ENCODE measurements at places on chromosomes 7 and 10. TPM values are rescaled to one million over a fixed set of nuclear protein-coding genes. Genes with fewer than 3 reads are reported as not detected.

DNA sequence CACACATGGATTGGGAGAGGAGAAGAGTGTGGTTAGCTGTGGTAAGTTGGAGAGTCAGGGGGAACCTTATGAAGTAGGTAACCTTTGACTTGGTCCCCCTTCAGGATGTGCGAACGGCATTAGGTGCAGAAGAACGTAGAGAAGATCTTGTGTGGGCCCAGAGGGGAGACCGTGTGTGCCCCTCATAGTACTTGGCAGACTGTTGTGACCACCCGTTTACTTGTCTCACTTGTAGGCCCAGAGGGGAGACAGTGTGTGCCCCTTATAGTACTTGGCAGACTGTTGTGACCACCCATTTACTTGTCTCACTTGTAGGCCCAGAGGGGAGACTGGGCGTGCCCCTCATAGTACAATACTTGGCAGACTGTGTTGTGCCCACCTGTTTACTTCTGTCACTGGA lies 2.6 kb downstream of the GTPBP4 start:
- no peak for DNase-seq

DNA sequence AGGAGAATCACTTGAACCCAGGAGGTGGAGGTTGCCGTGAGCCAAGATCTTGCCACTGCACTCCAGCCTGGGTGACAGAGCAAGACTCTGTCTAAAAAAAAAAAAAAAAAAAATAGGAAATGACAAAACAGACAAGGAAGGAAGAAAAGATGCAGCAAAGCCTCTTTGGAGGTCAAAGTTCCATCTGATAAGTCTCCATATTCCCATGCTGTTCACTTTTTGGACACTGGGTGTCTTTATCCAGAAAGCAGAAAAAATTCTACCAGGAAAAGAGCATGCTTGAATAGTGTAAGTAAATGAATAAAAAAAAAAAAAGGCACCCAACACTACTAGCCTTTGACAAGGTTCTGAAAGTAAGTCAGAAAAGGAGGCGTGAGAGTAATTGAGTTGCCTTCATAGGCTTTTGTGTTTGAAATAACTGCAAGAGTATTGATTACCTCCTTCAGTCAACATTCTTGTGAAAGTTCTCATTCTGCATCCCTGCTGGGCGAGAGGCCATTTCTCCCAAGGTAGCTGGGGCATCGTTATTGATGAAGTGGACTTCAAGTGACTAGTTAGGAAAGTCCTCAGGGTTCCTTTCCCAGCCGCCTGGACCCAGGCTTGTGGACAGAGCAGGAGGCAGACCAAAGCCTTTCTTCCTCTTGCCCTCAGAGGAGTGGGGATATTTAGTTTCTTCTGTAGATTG lies 133.3 kb upstream of the KIF5B start:
- no peak for DNase-seq

DNA sequence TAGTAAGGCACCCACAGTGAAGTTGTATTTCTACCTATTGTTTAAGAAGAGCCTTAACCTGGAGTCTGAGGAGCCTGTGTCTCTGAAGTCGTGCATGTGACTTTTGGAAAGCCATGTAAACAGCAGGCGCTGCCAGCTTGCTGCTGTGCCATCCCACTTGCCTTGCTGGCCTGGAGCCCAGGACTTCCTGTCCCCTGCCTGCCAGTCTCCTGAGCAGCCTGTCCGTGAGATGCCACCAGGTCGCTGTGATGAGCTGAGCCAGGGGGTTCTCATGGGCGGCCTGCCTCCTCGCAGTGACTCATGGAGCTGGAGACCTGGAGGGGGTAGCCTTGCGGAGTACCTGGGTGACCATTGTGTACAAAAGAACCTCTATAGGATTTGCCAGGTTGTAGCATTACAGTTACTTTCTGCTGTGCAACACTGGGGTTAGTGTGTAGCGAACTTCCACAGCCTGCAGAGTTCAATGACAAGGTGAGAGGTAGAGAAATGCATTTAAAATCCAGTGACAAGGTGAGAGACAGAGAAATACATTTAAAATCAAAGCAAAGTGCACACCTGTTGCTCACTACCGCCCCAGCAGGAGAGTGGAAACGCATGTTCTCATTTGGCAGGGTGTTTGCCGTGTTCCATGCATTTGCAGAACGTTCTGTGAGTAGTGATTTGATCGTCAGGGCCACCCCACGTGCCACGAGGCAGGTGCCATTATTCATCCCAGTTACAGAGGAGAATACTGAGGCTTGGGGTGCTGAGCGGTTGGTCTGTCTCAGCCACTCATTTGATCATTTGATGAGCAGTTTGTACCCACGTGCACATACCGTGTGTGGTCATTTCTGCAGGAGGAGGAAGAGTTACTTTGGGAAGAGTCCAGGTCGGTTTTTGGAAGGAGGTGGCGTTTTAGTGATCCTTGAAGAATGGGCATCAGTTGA lies 36.6 kb upstream of the BHLHA15 start:
- DNase-seq, result no peak

Gene LAMB1
- 458 TPM for total RNA-seq

- DNase-seq, result no peak
Measured at GRCh38 chr7:2967705-2968104, 76.0 kb downstream of the CARD11 start.

DNA sequence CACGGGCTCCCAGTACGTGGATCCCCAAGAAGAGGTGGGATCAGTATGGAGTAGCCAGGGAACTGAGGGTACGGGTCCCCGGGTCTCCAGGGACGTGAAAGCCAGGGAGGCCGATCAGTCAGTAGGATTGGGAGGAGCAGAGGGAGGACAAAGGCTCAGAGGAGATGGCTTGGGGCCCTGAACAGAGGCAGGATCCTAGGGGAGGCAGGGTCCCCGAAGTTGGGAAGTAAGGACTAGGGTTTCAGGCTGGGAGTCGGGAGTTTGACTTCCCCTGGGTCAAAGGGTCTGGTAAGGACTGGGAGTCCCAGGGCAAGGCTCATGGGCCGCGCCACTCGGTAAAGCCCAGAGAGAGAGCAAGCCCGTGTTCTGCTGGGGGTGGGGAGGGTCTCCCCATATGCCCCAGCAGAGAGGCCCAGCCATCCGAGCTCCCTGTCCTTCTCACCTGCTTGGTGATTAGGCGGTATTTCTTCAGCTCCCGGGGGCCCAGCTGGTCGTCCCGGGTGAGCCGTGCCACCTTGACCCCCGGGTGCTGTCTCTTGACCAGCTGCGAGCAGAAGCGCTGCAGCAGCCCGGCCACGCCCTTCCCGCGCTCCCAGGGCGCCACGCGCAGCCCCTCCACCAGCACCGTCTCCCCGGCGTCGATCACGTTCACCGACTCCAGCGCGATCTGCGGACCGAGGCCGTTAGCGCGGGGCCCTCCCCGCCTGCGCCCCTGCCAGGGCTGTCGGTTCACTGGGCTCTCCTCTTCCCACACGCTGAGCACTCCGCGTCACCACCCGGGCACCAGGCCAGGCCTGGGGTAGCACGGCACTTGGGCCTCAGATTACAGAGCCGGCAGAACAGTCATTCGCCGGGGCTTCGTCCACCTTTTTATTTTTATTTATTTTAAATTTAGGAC lies 7.0 kb downstream of the NAT16 start:
- DNase-seq, result no peak

DNA sequence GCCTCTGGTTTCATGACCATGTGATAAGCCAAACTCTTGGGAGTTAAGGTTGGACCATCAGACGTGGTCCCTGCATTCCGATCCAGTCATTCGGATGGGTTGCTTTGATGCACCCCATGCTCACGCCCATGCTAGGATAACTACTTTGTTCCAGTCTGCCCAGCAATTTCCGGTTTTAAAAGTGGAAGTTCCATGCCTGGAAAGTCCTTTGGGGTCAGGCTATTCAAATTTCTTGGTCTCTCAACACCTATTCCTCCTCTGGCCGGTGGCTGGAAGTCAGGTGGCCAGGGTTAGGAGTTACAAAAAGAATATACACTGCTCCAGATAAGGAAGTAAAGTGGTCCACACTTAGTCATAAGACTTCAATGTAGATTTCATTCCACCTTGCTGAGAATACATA lies 37.7 kb upstream of the HABP2 start:
- DNase-seq, result no peak

DNA sequence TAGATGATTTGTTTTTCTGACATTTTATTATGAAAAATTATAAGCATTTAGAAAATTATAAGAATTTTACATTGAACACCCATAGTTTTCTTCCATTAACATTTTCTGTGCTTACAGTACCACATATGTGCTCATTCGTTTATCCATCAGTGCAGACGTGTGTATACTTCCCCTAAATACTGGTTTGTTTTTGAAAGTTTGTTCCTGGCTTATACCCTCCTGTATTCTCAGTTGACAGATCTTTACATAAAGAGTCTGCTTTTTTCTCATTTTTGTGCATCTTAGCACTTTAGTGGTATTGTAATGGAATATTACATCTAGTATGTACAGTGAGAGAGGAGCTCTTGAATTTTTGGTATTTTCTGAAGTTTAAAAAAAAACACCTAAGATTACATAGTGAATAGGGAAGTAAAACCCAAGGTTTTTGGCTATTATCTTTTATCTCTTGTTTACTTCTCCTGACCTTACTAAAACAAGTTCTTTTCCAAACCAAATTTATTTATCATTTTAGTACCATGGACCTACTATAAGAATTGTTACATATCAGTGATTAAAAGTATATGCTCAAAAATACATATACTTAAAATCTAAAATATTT lies 8.1 kb downstream of the DLD start:
- DNase-seq, result no peak

GRCh38 chr7:121000081-121000983 lies 11.8 kb downstream of the CPED1 start:
- DNase-seq, result no peak

GRCh38 chr7:4871930-4872675 lies 10.3 kb upstream of the PAPOLB start:
- no peak for DNase-seq

Gene PDE6C
- total RNA-seq, result not detected

DNA sequence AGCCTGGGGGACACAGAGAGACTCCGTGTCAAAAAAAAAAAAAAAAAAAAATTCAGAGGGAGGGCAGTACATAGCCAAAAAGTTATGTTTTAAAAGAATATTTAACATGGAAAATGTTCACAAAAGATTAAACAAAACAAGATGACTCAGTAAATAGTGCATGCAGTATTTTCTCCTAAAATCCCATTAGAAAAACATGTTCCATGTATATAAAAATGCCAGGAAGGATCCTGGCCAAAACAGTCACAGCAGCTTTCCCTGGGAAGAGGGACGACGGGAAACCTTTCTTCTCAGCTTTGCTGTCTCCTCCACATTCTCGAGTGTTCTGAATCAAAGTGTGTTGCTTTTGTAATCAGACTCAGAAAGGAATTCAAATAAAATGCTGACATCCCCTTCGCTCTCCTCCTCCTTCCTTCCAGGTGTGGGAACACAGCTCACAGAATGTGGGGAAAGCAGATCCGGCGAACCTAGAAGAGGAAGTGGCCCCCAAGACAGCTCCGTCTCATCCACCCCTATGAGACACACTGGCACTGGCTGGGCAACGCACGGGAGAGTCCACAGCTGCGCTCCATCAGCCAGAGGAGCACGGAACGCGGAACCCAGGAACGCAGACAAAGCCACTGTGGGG lies 139.4 kb downstream of the MAD1L1 start:
- no peak for DNase-seq

Gene INA
- total RNA-seq, result 4.3 TPM

DNA sequence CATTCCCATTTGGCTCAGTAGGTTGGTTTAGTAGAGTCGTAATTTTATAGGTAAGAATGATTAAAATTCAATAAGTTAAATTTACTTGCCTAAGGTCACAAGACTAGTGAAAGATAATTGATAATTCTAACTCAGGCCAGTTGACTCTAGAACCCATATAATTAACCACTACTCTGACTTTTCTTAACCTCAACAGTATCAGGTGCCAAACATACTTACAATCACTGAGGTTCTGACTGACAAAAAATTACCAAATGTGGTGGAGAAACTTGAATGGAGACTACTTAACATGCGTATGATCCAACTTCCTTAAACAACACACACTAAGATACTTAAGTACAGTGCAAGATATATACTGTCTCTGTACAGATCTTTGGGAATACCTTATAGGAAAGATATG lies 667.3 kb upstream of the SORCS1 start:
- no peak for DNase-seq

DNA sequence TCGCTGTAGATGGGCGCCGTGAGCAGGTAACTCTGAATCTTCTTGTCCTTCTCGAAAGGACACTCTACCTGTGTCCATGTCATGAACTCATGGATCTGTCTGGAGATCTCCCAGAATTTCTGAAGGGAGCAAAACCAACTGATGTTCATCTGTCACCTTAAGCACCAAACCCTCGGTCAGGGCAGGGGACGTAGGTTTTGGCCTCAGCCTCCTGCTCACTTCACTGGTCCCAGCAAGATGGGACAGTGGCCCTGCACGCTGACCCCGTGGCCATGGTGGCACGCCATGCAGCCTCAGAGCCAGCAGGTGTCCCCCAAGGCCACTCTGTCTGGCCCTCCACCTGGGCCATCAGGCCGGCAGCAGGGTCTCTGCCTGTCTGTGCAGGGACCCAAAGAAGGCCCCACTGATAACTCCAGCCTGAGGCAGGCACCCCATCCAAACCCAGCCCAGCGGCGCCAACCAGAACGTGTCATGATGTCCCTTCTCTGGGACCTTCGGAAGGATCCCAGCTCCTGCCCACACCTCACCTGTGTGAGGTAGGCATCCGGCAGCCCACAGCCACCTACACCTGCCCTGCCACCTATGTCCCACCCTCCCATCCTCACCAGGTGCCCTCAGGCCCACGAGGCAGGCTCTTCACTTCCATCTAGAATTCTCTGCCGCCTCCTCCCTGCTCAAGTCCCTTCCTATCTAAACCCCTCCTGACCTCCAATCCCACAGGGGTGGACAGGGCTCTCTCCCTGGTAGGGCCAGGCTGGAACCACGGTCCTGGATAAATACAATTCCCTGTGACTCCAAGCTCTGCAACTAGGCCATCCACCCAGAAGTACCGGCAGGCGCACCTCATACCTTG lies 59.0 kb downstream of the CSGALNACT2 start:
- no peak for DNase-seq
